Breast epithelium (tissue), 4 donors: ENCODE measurements at places on chromosomes 7 and 10. TPM values are rescaled to one million over a fixed set of nuclear protein-coding genes. Genes with fewer than 3 reads are reported as not detected.

Gene PTF1A
- total RNA-seq, result not detected

Gene SFMBT2
- total RNA-seq, result 32.8 TPM

Gene ZNHIT1
- total RNA-seq, result 107 TPM

Gene HOXA9
- 9.0 TPM for total RNA-seq

Gene ACTL6B
- not detected for total RNA-seq

Gene VGF
- total RNA-seq, result not detected

Gene ADCY1
- 2.5 TPM for total RNA-seq

Gene ANXA8
- total RNA-seq, result 4.9 TPM

Gene RBM20
- 3.1 TPM for total RNA-seq

Gene SLC29A4
- 1.3 TPM for total RNA-seq
